DMS53 (cell line): ENCODE measurements at places on chromosomes 4 and X.
A peak's percentile ranks its signal among the peaks of the same experiment; 100 is the strongest.

- no peak for DNase-seq
Observed at GRCh38 chr4:81180916-81181315, 34.1 kb downstream of the PRKG2 start.

GRCh38 chr4:65021149-65021548 lies 611.9 kb upstream of the TECRL start:
- no peak for DNase-seq

DNA sequence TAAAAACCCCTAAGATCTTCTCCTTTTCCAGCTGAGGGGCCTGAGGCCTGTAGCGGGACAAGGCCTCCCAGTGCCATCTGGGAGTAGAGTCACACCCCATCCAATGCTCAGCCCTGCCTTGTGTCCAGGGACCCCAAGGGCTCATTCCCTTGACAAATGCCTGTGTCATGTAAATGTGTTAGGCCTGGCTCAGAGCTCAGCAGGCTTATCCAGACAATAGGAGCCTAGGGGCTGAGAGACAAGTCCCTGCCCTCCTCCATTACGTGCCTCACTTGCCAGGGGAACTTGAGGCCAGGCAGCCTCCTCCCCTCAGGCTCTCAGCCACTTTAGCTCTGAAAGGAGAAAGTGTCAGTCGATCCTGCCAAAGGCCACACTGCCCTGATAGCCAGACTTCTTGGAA lies 166.8 kb upstream of the MAMLD1 start:
- no peak for DNase-seq

- no peak for DNase-seq
Observed at GRCh38 chr4:111391829-111392228, 753.4 kb upstream of the FAM241A start.

- DNase-seq, result no peak
Observed at GRCh38 chrX:23936180-23936579, 28.4 kb downstream of the CXorf58 start.

GRCh38 chrX:73930300-73930699 lies 367.3 kb downstream of the CHIC1 start:
- peak; percentile 43 for DNase-seq

- no peak for DNase-seq
Observed at GRCh38 chr4:1496116-1496642, 89.9 kb upstream of the NKX1-1 start.

DNA sequence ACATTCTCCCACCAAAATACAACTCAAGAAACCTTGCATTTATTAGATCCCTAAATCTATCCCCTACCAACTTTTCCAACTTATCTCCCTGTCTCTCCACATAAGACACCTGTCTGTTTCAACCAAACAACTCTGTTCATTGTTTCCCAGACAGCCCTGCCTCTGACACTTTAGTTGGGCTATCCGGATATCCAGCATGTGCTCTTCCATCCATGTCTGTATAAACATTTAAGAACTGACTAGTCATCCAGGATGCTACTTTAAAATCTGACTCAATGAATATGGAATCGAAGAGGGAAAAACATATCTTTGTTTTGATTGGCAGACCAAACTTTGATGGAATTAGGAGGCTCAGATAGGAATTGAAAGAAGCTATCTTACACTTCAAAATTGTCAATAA lies 143.2 kb upstream of the DCAF8L1 start:
- DNase-seq, result peak; percentile 90
